ENCODE measurements at places on chromosomes 2 and 18.

- no peak for DNase-seq
Measured at GRCh38 chr2:134120733-134121630, 132.9 kb upstream of the MGAT5 start.

DNA sequence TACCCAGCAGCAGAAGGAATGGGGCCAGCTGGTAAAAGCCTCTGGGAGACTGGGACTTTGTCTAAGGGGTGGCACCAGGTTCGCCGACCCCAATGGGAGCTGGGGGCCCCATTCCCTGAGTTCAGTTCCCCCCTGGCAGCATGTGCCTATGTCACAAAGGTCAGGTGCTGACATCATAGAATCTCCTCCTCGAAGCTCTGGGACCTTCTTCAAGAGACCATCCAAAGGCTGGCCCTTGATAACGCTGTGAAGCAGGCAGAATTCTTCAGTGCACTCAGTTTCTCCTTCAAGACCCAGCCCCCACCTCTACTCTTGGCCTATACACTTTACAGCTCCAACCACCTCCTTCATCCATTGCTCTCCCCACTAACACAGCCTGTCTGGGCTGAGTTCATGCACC lies at the start of gene PRR30:
Gene PRR30 (minus strand): TSS at position 101 of the 400 bp plus-strand sequence. CDS start 1,081 bp downstream, outside the sequence.
- no peak for DNase-seq

DNA sequence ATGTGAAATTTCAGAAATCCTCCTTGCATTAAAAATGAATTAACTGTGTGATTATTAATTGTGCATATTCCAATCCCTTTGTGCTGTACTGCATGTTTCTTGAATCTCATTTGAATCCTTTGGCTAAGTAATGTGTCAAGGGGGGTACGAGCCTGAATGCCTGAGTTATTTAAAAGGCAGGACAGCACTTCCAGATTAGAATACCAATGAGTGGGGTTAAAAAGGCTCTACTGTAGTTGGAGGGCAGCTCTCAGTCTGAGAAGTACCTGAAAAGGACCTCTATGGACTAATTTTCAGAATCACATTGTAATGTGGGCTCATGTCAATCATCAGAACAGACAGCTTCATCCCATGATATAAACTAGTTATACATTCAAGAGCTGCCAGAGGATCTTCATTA lies 423.0 kb downstream of the GRB14 start:
- DNase-seq = no peak

DNA sequence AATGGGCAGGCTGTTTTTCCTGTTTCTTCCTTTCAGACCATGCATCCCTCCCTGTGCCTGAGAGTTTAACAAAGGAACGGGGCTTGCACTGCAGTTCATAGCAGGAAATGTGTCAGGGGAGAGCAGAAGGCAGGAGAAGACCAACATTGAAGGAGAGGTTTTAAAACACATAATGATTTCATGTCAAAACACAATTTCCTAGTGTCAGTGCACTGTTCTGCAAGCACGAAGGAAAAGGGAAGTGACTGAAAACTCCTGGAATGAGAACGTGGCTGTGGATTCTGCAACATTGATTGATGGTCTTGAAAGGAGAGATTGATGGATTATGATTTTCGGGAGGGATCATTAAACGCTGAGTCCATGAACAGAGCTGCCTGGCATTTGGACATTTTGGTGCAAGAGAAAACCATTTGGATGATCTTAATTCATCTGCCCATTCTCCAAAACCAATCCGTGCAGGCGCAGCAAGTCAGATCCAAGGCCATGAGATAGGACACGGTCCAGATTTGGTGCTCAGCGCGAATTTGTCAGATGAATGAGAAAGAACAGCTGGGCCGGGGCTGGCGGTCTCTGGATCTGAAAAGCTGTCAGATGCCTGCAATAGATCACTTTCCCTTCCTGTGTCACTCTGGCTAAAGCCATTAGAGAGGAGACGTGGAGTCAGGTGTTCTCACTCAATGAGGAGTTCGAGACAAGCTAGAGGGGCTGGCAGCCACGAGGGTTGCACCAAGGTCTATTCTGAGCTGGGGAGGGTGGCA lies 38.4 kb downstream of the C1QL2 start:
- DNase-seq = no peak

- no peak for DNase-seq
Measured at GRCh38 chr2:199315299-199316179, 142.2 kb downstream of the SATB2 start.

GRCh38 chr2:220646424-220646823 lies 925.7 kb downstream of the EPHA4 start:
- no peak for DNase-seq

Measured in hematopoietic multipotent progenitor cell treated with erythropoietin and hydrocortisone succinate and interleukin-3 and kit ligand, for 17 days (in vitro differentiated cells).